ENCODE measurements at places on chromosomes 1 and 21.

GRCh38 chr1:176479971-176480370, 17.0 kb downstream of the PAPPA2 start:
- no peak for DNase-seq

DNA sequence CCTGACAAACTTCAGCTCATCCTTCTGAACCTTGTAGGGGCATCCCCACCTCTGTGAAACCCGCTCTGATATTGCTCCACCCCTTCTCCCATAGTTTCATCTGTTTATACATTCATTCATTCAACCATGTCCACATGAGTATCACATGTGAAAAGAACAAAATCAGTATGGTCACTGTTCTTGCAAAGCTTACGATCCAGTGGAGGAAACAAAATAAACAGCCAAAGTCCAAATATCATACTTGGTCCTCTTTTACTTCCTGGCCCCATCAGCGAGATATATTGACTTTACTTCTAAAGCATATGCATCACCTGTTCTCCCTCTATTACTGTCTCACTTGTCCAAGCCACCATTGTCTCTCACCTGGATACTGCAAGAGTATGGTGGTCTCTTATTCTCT, 35.6 kb downstream of the C8A start:
- no peak for DNase-seq

GRCh38 chr1:230851291-230851691, 17.0 kb downstream of the C1orf198 start:
- no peak for DNase-seq

GRCh38 chr1:73821520-73821919, 376.5 kb downstream of the LRRIQ3 start:
- DNase-seq = no peak

DNA sequence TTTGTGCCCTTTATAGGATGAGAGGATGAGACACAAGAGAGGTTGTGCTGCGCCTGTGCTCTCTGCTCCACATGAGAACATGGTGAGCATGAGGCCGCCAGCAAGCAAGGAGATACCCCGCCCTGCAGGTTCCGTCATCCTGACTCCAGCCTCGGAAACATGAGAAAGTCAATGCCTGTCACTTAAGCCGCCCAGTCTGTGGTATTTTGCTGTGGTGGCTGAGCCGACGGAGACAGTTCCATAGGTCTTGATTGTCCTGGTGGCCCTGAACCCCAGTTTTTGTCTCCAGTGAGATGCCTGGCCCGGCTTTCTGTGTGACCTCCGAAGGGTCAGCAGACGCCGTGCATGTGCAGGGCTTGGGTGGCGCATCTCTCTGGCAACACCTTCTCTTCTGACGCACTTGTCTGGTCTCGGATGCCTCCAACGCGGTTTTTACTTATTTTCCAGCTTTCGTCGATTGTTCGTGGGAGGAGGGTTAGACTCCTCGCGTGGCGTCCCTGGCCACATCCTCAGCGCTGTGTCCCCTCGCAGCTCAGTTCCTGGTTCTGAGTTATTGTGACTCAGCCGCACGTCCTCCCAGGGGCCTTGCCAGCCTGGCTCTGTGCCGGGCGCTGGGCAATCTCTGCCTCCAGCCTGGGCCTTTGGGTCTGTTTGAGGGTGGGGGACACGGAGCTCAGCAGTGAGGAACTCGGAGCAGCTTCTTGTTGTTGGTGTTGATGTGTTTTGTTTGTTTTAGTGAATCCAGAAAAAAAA, 70.0 kb downstream of the FAAP20 start:
- DNase-seq = no peak

GRCh38 chr1:246074421-246074820, 432.7 kb downstream of the SMYD3 start:
- no peak for DNase-seq

GRCh38 chr1:22557341-22557950, 5.8 kb upstream of the EPHA8 start:
- no peak for DNase-seq

- DNase-seq = no peak
Observed at GRCh38 chr1:94324178-94324544, 86.8 kb upstream of the ARHGAP29 start.

DNA sequence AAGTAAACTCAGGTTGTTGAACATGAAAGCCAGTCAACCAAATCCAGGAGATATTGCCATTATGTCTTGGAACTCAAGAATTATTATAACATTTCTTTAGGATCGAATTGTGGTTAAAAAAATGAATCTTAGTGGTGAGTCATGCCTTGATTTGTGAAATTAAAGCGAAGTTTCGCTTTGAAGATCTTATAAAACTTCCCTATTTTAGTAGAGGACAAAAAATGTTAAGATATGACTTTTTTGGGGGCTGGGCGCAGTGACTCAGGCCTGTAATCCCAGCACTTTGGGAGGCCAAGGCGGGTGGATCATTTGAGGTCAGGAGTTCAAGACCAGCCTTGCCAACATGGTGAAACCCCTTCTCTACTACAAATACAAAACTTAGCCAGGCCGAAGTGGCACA, 39.5 kb upstream of the PTBP2 start:
- no peak for DNase-seq

GRCh38 chr1:246051909-246052518, 455.1 kb downstream of the SMYD3 start:
- DNase-seq = no peak

All from CD4-positive, alpha-beta T cell treated with Interleukin-17A for 1 hour (primary cell).